ENCODE measurements at places on chromosomes 11 and 22.

GRCh38 chr11:120068114-120068573, 69.8 kb downstream of the TRIM29 start:
- DNase-seq, result peak; percentile 18

GRCh38 chr11:6932145-6932544, 5.9 kb downstream of the ZNF215 start:
- DNase-seq, result no peak

DNA sequence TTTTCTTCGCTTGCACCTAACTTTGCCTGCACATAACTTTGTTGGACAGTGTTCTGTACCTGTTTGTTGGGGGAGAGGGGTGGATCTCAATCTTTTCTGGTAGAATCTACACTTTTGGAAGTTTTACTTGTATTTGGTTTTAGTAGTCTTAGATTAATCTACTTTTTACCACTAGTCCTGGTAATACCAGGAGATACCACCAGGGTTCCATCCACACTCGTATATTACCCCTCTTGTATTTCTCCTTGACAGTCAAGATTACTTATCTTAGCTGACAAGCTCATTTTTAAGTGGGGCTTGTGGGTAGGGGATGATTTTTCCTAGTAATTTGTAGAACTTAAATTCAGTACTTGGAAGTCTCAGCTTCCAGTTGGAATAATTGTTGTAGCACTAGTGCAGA, 37.3 kb upstream of the TECTA start:
- no peak for DNase-seq

- DNase-seq, result no peak
Observed at GRCh38 chr11:72943664-72944063, 129.5 kb downstream of the ATG16L2 start.

GRCh38 chr11:65958774-65959420, 2.6 kb upstream of the SART1 start:
- DNase-seq, result no peak

- DNase-seq, result peak; percentile 100
Observed at GRCh38 chr11:65487467-65488272, 11.2 kb upstream of the MALAT1 start.

DNA sequence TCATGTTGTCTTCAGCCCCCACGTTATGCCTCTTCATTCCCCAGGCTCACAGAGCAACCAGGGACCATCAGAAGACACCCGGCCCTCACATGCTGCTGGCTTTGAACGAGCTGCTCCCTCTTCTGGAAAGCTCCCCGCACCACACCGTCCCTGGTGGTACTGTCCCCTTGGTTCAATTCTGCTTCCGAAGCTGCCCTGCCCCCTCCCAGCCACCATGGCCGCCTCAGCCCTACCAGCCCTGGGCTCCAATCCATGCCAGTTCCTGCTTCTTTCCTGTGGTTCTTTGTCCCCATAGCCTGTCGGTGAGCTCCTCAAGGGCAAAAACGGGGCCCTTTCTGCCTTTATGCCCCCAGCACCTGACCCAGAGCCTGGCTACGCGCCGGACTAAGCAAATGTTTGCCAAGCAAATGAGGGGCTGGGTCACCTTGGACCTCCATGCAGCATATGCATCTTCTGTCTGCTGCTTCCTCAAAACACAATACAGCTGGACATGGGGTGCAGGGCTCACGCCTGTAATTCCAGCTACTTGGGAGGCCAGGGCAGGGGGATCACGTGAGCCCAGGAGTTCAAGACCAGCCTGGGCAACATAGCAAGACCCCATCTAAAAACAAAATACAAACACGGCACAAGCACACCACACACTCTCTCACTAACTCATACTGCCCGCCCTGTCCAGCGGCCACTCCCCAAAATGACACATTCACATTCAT, 21.3 kb downstream of the TNKS1BP1 start:
- DNase-seq, result no peak

- no peak for DNase-seq
Observed at GRCh38 chr11:76702336-76703128, 32.0 kb upstream of the LRRC32 start.

DNA sequence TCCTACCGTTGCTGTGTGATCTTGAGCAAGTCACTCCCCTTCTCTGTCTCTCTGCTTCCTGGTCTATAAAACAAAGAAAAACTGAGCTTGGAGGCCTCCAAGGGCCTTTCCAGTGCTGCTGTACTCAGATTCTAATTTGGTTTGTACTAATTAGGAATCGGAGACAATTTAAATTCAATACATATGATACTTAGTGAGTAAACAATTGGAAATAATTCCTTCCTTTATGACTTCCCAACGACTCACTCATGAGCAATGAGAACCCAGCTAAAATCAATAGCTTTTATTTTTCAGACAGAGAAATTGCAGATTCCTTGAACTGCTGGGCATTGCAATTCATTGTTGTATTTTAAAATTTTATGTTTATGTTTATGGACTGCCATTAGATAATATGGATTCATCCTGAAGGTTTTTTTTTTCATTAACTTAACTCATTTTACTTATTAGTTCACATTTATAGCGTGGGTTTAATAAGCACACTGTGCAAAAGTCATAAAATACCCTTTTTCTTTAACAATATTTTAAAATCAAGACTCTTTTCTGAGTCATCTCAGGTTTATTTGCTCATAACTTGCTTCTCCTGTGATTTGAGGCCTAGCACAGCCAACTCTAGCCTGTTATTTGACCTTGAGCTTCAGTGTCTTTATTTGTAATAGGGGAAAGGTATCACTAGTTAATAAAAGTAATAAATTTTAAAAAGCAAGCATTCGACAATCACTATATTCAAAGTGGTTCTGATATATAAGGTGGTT, 95.8 kb downstream of the TP53I11 start:
- DNase-seq, result no peak

- no peak for DNase-seq
Observed at GRCh38 chr11:43223026-43223425, 88.8 kb upstream of the API5 start.
